ENCODE measurements at places on chromosomes 2 and 18.

DNA sequence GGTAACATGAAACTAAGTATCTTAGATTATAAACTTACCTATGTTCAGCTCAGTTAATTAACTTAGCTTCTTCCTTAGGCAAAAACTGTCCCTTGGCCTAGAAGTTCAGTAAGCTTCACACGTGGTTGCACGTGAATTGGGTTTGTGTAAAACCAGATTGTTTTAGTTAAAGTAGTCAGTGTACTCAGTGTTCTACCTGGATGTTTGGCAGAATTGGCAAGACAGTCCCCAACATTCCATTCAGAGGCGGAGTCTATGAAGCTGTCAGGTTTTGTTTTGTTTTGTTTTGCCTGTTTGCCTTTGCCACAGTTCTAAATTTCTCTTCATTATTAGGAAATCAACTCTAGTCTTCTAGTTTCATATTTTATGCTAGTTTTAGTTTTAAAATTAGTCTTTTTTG, 105.3 kb upstream of the ZEB2 start:
- no peak for DNase-seq

DNA sequence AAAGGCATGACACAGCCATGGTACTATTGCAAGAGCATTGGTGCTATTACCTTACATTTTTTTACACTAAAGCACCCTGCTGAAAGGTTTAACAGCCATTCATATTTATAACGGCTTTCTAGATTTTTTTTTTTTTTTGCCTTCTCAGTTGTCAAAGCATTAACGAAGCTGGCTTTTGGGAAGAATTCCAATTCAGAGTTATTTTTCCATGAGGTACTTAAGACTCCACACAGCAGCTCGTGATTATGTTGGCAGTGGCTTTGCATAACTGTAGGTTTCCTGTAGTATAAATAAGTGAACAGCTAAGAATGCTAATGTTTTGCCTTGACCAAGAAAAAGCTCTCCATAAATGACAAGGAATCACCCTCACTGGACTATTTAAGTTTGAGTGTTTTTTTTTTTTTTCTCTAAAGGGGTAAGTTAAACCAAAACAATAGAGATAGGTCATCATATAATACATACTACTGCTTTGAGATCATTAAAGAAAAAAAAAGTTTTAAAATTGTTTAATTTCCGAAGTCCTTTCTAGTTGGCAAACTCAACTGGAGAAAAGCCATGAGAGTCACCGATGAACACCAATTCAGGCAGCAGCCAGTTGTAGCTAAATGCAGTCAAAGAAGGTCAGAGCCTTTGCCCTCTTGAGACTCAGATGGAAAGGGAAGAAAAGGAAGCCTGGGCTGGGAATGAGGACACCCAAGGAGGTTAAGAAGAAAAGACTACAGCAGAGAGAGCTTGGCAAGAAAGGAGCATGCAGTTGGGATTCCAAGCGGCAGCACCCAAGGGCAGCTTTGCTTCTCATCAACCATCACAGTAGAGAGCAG, 187.4 kb upstream of the NCKAP5 start:
- DNase-seq: no peak

DNA sequence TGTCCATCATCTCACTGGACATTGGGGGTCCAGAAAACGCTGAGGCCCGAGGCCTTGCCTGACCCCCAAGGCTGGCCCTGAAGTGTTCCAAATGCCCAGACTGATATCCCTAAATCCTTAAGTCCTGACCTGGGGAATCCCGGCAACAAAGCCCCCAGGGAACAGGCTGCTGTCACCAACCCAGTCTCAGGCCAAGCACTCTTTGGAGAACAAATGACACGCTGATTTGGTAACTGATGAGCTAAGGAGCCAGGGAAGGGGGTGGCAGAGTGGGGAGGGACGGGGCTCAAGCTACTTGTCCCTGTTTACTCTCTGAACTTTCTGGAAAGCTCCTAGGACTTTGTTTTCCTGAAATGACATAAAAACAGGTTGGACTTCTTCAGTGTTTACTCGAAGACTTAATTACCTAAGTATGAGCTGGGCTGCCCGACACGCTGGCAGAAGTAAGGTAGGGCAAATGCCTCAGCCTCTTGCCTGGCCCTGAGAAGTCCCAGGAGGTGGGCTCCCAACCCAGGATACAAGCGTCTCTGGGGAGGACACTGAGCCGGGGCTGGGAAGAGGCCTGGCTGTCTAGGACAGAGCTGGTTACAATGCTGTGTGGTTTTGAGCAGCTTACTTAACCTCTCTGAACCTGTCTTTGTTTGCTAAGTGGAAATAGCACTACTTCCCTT, 105.5 kb upstream of the GLI2 start:
- no peak for DNase-seq

DNA sequence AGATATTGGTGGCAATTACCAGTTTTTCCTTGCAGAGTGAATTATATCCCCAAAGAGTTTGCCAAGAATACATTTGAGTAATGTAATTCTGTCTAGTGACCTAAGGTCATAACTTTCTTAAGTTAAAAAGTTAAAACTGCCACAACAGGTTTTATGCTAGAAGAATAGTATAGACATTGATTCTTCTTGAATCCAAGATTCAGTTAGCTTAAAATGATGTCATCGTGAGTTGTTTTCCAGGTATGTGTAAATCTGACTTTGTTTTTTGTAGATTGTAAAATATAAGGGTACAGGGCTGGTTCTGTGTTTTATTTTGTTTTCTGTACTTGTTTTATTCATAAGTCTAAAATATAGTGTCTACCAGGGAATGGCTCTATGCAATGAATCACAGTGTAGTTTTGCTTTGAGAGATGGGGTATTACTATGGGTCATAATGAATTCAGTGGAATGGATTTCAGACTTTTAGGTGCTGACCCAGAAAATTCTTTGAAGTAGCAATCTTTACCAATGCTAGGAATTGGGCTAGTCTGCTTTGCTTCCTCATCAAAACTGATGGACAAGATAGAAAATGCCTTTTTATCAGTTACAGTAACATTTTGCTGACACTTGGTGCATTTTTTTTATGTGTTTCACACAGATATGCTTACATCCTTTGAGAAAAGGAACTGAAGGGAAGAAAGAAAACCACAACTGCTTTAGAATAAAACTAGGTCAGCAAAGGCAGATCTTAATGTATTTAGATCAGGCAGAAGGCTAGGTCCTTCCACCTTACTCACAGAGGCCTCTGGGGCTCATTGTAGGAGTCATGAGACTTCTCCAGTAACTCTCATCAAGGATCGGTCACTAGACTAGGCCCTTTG, 20.8 kb upstream of the MGAT5 start:
- no peak for DNase-seq

- DNase-seq: no peak
Observed at GRCh38 chr2:96159084-96159830, 14.0 kb upstream of the DUSP2 start.

GRCh38 chr2:164412831-164413230, 208.5 kb downstream of the GRB14 start:
- no peak for DNase-seq

GRCh38 chr2:65539633-65540032, 107.2 kb upstream of the SPRED2 start:
- DNase-seq: no peak

GRCh38 chr2:10903861-10904210, 7.9 kb upstream of the KCNF1 start:
- DNase-seq: no peak

GRCh38 chr2:75488157-75488556, 72.6 kb downstream of the EVA1A start:
- no peak for DNase-seq

- DNase-seq: no peak
Observed at GRCh38 chr18:55300936-55301531, 287.0 kb downstream of the TCF4 start.

DNA sequence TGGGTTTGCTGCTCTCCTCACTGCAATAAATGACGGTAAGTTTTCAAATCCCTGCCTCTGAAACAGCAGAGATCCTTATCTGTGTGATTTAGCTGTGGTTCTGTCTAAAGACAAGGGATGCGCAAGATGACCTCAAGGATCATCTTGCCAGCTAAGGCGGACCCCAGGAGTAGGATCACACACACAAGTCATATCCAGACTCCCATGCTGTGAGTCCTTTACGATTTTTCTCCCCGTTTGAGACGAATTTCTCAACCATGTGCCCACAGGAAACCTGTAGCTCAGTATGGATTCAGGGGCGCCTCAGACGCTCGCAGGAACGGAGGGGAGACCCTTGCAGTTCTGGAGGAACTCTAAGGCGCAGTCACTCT, 11.1 kb upstream of the DCTN1 start:
- no peak for DNase-seq

DNA sequence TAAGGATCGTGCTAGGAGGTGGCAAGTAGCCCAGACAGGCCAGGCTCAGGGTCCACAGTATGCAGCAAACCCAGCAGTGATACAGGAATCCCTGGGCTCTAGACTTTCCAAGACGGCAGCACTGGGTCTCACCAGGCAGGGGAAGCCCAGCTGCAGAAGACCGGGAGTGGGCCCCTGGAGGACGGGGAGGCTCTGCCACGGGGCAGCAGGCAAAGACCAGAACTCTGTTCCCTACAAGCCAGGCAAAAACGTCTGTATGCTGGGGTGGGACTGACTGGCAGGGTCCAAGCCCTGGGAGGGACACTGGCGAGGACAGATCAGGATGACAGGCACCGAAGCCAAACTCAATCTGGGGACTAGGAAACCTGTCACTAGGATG, 98.9 kb upstream of the SEC11C start:
- DNase-seq: no peak

DNA sequence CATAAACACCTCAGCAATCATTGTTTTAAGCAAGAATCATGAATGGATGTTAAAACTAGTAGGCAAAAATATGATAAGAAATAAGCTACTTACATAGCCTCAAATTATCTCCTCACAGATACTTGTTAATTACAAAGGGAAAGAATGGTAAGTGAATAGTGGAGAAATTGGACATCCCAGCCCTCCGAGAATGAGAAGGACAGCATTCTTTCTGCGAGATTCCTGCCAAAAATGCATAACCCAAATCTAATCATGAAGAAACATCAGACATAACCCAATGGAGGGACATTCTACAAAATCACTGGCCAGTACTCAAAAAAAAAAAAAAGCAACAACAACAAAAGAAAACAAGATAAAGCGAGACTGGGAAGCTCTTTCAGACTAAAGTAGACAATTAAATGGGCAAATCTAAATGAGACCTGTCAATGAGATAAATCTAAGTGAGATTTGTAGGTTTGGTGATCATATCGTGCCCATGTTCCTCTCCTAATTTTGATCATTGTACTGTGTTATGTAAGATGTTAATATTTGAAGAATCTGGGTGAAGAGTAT, 57.9 kb upstream of the GLI2 start:
- no peak for DNase-seq

DNA sequence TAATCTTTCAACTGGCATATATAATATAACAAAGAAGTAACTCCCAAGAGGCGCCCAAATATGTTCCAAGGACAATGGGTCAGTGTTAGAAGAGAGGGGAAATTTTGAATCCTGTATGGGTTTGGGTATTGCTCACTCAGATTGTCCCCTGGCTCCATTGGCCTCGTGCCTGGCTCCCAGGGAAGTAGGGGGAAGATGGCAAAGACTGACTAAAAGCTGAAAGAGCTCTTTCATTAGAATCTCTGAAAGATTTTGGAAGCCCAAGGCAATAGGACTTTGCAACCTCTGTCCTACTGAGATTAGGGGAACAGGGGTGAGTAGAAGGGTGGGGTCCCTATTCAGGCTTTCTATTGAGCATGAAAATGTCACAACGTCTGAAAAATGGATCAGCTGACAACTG, 1272.8 kb upstream of the ZEB2 start:
- DNase-seq: no peak

- no peak for DNase-seq
Observed at GRCh38 chr2:82526277-82526676, 1932.8 kb downstream of the SUCLG1 start.

DNA sequence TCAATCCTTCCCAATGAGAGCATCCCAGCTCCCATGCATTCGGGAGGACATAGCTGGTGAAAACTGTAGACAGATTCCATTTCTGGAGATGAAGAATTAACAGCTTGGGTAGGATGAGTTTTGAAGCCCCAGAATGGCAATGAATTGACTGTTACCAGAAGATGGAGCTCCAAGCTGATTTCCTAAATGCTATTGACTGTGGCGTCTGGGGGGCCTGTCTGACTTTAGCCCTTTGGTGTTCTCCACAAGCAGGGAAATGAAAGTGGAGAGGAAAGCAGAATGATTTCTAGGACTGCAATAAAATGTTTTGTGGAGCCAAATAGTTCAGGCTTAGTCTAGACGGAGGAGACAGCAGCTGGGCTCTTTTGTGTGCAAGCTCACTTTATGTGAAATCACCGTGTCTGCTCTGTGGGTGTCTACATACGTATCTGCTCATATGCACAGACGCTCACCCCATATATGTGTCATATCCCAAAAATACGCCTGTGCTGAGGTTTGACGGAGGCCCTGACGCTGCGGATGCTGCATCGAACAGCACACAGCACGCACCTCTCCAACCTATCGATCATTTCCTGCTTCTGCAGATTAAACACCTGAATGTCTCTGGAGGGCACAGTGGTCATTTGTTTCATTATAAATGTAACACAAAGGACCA, 166.4 kb upstream of the PXDN start:
- DNase-seq: no peak

DNA sequence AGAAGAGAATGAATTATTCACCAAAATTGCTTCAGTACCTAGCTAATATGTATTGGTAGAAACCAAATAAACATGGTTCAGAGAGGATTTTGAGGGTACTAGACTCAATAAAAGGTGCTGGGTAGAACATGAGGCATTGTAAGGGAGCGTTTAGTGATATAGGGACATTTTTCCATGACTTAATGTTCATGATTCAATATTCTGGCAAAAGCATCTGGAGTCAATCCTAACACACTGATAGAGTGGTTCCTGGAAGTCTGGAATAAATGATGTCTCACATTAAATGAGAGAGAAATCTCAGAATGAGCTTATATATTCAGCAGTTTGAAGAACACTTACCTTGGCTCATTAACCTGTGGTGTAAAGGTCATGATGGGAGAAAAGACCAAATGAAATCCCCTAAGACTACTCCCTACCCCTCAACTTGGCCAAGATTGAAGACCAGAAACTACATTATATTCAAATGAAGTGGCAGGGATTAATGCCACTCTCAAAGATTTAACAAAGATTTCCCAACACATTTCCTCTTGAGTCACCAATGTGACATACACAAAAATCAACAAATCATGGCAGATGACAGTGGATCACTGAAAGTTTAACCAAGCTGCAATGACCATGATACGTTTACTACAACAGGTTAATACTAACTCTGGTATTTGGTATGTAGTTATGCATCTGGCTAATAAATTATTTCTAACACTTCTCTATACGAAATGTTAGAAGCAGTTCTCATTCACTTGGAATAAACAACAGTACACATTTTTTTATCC, 309.5 kb downstream of the SATB2 start:
- no peak for DNase-seq

- DNase-seq: no peak
Observed at GRCh38 chr2:27651056-27651455, 12.4 kb downstream of the SUPT7L start.
